ENCODE measurements at places on chromosomes 12 and 14.

DNA sequence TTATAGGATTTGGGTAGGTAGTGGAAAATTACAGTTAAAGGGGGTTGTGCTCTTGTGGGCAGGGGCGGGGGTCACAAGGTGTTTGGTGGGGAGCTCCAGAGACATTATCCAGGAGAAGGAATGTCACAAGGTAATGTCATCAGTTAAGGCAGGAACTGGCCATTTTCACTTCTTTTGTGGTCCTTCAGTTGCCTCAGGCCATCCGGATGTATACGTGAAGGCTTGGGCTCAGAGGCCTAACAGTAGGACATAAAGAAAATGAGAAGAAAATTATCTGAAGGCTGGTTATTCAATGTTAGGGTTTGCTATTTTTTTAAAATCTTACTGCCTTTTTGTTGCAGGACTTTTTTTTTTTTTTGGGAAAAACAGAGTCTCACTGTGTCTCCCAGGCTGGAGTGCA is 2.5 kb upstream of the PSEN1 start:
- DNase-seq = no peak

GRCh38 chr14:23877538-23878180 is 75.9 kb upstream of the DHRS4 start:
- DNase-seq = no peak

DNA sequence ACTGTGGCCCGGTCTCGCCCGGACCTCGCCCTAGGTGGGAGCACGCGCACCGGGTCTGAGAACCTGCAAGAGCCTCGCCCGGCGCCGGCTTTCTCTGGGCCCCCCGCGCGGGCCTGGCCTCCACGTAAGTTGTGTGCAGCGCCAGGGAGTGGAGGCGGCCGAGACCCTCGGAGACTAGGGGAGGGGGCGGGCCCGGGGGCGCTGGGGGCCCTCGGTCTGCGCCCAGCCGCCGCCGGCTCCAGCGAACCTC is 183 bp upstream of the PRMT8 start:
- no peak for DNase-seq

- DNase-seq = no peak
Measured at GRCh38 chr12:132448463-132448820, 41.5 kb upstream of the FBRSL1 start.

GRCh38 chr12:94263011-94263811 is 114.8 kb downstream of the PLXNC1 start:
- peak; percentile 65 for DNase-seq

GRCh38 chr14:99261912-99262787 is 9.8 kb downstream of the BCL11B start:
- DNase-seq = peak; percentile 96

DNA sequence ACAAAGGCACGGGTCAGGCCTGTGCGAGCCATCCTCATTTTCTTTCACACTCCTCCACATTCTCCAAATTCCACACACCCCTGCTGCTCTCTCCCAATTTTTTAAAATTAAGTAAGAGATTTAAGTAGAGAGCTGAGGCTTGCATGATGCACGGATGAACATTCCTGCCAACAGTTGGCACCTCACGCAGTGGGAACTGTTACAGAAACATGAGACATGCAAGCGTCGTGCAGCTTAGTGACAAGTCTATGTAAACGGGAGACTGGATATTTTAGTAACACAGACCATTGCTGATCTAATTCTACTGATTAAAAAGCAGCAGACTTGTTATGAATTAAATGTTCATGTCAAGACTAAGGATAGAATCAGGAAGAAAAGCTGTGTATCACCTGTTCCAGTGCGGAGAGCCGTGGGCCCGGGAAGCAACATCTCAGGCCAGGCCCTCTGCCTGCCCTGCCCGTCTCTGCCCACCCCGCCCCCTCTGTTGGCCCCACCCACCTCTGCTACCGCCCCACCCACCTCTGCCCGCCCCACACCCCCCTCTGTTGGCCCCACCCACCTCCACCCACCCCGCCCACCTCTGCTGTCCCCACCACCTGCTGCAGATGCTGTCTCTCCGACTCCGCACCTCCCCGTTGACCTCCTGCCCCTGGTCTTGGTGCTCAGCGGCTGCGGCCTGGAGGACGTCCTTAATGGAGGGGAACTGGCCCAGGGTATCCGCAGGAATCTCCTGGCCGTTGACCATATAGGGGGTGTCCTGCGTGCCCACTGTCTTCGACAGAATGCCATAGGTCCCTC is 21.2 kb downstream of the GOLGA3 start:
- DNase-seq = no peak

- no peak for DNase-seq
Measured at GRCh38 chr14:65853407-65853955, 441.0 kb downstream of the FUT8 start.

- DNase-seq = no peak
Measured at GRCh38 chr12:121751034-121751433, 38.5 kb downstream of the TMEM120B start.

Measured in central memory CD4-positive, alpha-beta T cell (primary cell).